ENCODE measurements at places on chromosomes 4 and X. TPM values are rescaled to one million over a fixed set of nuclear protein-coding genes. Genes with fewer than 3 reads are reported as not detected.

The MAMLD1 gene
- total RNA-seq: 3.6 TPM

The ETNPPL gene
- total RNA-seq: not detected

The REPS2 gene
- 0.81 TPM for total RNA-seq

The AFP gene
- not detected for total RNA-seq

The LRCH2 gene
- 0.72 TPM for total RNA-seq

The PABPC4L gene
- total RNA-seq: 0.72 TPM

The PNMA6F gene
- not detected for total RNA-seq

The COL4A5 gene
- 16.8 TPM for total RNA-seq

The HSFX1 gene
- 0.54 TPM for total RNA-seq

The ATP7A gene
- 7.4 TPM for total RNA-seq

The NSG1 gene
- total RNA-seq: 95.3 TPM

The TEX13B gene
- not detected for total RNA-seq

The PABPC5 gene
- 1.6 TPM for total RNA-seq

The HHIP gene
- 27.4 TPM for total RNA-seq

The CHIC1 gene
- 8.7 TPM for total RNA-seq

The C4orf36 gene
- not detected for total RNA-seq

The MAGEB6B gene
- not detected for total RNA-seq

The TEX13D gene
- total RNA-seq: not detected

The XAGE1A gene
- total RNA-seq: not detected

The SMARCA1 gene
- total RNA-seq: 31.1 TPM

The PNMA3 gene
- total RNA-seq: 0.32 TPM

The ADRA2C gene
- total RNA-seq: not detected

The VSIG4 gene
- total RNA-seq: not detected

The OTUD6A gene
- total RNA-seq: not detected

The LPAR4 gene
- not detected for total RNA-seq

The IBSP gene
- total RNA-seq: not detected

The NXF2B gene
- not detected for total RNA-seq

The BGN gene
- 186 TPM for total RNA-seq

The TBX22 gene
- not detected for total RNA-seq

The GPRIN3 gene
- 0.18 TPM for total RNA-seq

The FSTL5 gene
- total RNA-seq: not detected

The XAGE2 gene
- not detected for total RNA-seq

The ERCC6L gene
- 0.36 TPM for total RNA-seq

The JADE3 gene
- 1.5 TPM for total RNA-seq

The BEND4 gene
- not detected for total RNA-seq

The DNAAF6 gene
- total RNA-seq: not detected

The MAGEA12 gene
- total RNA-seq: not detected
